Endothelial cell (in vitro differentiated cells): ENCODE measurements at places on chromosomes 2 and 18.

- H3K4me1 ChIP-seq: no peaks in the 10 kb centered on the region
- no peaks in the 10 kb centered on the region for H3K36me3 ChIP-seq
- no peak for DNase-seq
- H3K27me3 ChIP-seq: peaks cover 2% of the 10 kb centered on the region
Measured at GRCh38 chr18:73509460-73509859, 638.2 kb downstream of the FBXO15 start.

- no peaks in the 10 kb centered on the region for H3K4me1 ChIP-seq
- H3K27me3 ChIP-seq: peaks cover 4% of the 10 kb centered on the region
- H3K4me3 ChIP-seq: no peak overlapping the region
- DNase-seq: no peak
Measured at GRCh38 chr2:135175177-135175576, 123.1 kb downstream of the RAB3GAP1 start.

DNA sequence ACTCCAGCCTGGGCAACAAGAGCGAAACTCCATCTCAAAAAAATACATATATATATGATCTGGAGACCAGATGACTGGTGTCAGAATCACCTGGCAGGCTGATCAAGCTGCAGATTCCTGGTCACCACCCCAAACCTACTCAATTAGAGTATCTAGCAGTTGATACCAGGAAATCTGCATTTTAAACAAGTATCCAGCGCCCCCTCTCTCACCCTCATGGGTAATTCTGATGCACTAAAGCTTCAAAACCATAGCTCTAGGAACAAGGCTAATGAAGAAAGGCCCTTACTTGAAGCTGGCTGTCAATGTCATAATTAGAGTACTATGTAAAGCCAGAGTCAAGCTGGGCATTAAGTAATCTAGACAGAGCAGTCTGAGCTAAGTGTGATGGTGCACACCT lies 25.0 kb upstream of the PCBP1 start:
- no peak overlapping the region for H3K4me3 ChIP-seq
- peaks cover 36% of the 10 kb centered on the region for H3K36me3 ChIP-seq
- no peak overlapping the region for H3K27ac ChIP-seq
- no peak for DNase-seq

GRCh38 chr2:159091976-159092375 lies 123.5 kb downstream of the TANC1 start:
- peaks cover 13% of the 10 kb centered on the region for H3K27me3 ChIP-seq
- H3K27ac ChIP-seq: peak overlapping the region; percentile 67
- H3K4me1 ChIP-seq: peaks cover 80% of the 10 kb centered on the region
- no peak for DNase-seq
- H3K4me3 ChIP-seq: peak overlapping the region; percentile 1
- peaks cover 26% of the 10 kb centered on the region for H3K36me3 ChIP-seq

GRCh38 chr18:64201781-64202180 lies 52.9 kb upstream of the LINC00305 start:
- no peaks in the 10 kb centered on the region for H3K4me1 ChIP-seq
- DNase-seq: no peak
- H3K4me3 ChIP-seq: no peak overlapping the region
- H3K27me3 ChIP-seq: no peaks in the 10 kb centered on the region

DNA sequence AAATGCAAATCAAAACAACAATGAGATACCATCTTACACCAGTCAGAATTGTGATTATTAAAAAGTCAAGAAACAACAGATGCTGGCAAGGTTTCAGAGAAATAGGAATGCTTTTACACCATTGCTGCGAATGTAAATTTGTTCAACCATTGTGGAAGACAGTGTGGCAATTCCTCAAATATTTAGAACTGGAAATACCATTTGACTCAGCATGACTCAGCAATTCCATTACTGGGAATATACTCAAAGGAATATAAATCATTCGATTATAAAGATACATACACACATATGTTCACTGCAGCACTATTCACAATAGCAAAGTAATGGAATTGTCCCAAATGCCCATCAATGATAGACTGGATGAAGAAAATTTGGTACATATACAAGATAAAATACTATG lies 516.7 kb downstream of the ERBB4 start:
- no peaks in the 10 kb centered on the region for H3K4me1 ChIP-seq
- no peak for DNase-seq
- H3K27me3 ChIP-seq: no peaks in the 10 kb centered on the region
- H3K27ac ChIP-seq: no peak overlapping the region
- H3K36me3 ChIP-seq: no peaks in the 10 kb centered on the region
- no peak overlapping the region for H3K4me3 ChIP-seq

GRCh38 chr18:31255953-31256352 lies 62.0 kb upstream of the DSG1 start:
- peaks cover 13% of the 10 kb centered on the region for H3K4me1 ChIP-seq
- H3K27me3 ChIP-seq: no peaks in the 10 kb centered on the region

- no peaks in the 10 kb centered on the region for H3K4me1 ChIP-seq
- H3K36me3 ChIP-seq: no peaks in the 10 kb centered on the region
- H3K27ac ChIP-seq: no peak overlapping the region
- no peaks in the 10 kb centered on the region for H3K27me3 ChIP-seq
- H3K4me3 ChIP-seq: no peak overlapping the region
Measured at GRCh38 chr2:234051374-234052070, 1.0 kb downstream of the SPP2 start.

DNA sequence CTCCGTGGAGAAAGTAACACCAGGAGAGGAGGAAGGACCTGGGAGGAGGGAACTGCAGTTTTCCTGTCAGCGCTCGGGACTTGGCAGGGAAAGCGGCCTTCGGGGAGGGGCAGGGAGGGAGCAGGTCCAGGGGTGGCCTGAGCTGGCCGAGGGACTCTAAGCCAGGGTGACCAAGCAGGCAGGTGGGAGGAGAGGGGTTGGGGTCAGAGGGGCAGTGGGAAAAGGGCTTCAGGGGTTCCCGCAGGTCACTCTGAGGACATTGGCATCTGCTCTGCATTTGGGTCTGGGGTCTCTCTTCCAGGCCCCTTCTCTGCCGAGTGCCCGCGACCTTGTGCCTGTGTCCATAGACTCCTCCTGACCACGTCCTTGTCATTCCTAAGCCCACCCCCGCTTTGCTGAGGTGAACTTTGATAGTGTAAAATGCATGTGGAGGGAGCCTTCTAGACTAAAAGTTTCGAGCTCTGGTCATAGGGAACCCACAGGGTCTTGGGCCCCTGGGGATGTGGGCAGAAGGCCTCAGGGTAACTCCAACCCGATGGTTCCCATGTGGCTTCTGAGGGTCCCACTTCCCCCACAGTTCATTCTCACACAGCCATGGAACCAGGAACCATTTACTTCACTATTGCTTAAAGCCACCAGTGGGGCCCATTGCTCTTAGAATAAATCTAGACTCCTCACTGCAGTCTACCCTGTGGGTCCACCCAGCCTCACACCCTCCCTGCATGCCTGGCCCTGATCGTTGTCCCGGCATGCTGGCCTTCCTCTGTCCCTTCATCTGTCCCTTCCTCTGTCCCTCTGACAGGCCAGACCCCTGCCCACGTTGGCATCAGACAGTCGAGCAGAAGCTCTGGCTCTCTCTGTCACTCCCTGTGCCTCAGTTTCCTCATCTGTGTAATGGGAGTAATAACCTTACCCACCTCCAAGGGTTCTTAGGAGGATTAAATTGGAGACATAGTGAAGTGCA lies 229.2 kb downstream of the SEPTIN10 start:
- H3K4me1 ChIP-seq: peaks cover 47% of the 10 kb centered on the region
- DNase-seq: no peak
- H3K27me3 ChIP-seq: peaks cover 12% of the 10 kb centered on the region
- no peaks in the 10 kb centered on the region for H3K36me3 ChIP-seq
- no peak overlapping the region for H3K4me3 ChIP-seq
- H3K27ac ChIP-seq: no peak overlapping the region

DNA sequence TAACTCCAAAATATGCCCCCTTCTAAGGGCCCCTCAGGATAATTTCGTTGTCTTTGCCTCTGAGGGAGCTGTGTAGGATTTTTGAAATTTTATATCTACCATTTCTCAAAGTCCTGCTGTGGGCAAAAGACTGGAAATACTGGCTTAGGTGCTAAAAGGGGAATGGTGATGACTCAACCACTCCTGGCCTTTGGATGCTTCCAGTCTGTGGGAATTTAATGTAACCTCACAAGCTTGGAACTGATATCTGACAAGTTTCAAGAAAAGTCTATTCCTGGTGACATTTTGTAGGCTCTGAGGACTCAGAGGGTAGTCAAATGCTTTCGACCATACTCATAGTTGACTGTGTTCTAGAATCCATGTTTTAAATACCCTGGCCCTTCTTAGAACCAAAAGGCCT lies 3.4 kb upstream of the APCDD1 start:
- H3K4me3 ChIP-seq: no peak overlapping the region
- no peak overlapping the region for H3K27ac ChIP-seq
- no peak for DNase-seq
- H3K4me1 ChIP-seq: peaks cover 8% of the 10 kb centered on the region

DNA sequence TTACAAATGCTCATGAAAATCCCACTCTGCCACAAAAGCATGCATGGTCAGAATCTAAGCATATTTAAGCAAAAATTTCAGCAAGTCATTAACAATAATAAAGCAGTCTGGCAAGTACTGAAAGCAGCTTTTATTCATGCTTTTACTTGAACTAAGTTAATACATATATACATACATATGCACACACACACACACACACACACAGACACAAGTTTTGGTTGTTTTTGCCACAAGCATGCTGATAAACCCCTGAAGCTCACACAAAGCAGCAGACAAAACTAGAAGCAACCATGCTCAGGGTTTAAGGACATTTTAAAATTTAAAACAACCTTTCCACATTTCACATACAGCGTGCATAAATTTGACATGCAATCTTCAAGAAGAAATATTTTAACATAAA lies 819.1 kb upstream of the FSHR start:
- H3K27ac ChIP-seq: no peak overlapping the region
- no peak for DNase-seq
- H3K27me3 ChIP-seq: no peaks in the 10 kb centered on the region
- H3K36me3 ChIP-seq: no peaks in the 10 kb centered on the region
- H3K4me1 ChIP-seq: peaks cover 4% of the 10 kb centered on the region

DNA sequence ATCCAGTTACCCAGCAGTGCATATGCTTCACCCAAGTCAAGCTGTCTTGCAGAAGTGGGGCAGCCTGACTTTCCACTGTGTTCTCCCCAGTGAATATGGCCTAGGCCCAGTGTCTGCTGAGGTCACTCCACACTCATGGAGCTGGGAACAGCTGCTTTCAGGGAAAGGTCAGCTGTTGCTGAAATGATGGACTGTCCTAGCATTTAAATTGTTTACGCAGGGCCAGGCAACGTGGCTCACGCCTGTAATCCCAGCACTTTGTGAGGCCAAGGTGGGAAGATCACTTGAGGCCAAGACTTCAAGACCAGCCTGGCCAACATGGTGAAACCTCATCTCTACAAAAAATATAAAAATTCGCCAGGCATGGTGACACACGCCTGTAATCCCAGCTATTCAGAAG lies 86.5 kb downstream of the LIPG start:
- H3K4me3 ChIP-seq: no peak overlapping the region
- H3K27me3 ChIP-seq: no peaks in the 10 kb centered on the region
- H3K27ac ChIP-seq: no peak overlapping the region
- no peaks in the 10 kb centered on the region for H3K36me3 ChIP-seq
- DNase-seq: no peak

DNA sequence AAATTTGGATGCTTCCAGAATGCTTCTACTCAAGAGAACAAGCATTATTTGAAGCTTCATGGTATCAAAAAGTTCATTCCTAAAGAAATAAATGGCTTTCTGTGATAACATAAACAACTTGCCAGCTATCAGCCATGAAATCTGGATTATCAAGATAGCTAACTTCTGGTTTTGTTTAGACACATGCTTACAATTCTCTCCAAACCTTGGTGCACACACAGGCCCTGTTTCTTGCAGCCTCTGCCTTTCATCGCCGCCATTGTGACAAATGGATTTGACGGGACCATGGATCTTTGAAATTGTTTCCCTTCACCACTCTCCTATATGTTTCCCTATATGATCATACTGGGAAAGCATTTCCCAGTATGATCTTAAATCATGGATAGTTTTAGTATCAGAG lies 47.9 kb upstream of the CABLES1 start:
- H3K4me3 ChIP-seq: no peak overlapping the region
- DNase-seq: no peak
- H3K27me3 ChIP-seq: peaks cover 4% of the 10 kb centered on the region

DNA sequence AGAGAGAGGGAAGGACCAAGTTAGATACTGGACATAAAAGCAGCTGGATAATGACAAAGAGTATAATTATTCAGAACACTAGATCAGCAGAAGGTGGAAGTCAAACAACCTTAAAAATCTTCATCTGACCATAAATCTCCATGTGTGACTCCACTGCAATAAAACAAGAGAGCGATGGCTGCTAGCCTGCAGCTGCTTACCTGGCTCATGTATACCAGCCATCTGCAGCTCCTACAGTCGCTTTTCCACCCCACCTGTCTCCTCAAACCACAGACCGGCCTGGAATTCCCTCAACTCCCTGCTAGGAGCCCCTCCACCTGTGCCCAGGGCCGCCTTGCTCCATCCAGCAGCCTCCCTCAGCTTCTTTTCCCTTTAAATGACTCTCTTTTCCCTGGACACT lies 64.5 kb downstream of the SLC4A5 start:
- H3K4me3 ChIP-seq: no peak overlapping the region
- no peaks in the 10 kb centered on the region for H3K36me3 ChIP-seq
- H3K27ac ChIP-seq: no peak overlapping the region
- DNase-seq: no peak

GRCh38 chr2:8118940-8119781 lies 562.7 kb upstream of the ID2 start:
- no peak overlapping the region for H3K27ac ChIP-seq
- H3K36me3 ChIP-seq: no peaks in the 10 kb centered on the region
- peaks cover 27% of the 10 kb centered on the region for H3K4me1 ChIP-seq
- H3K27me3 ChIP-seq: no peaks in the 10 kb centered on the region
- DNase-seq: no peak
- H3K4me3 ChIP-seq: no peak overlapping the region

- no peak overlapping the region for H3K27ac ChIP-seq
- H3K4me3 ChIP-seq: peak overlapping the region; percentile 69
- H3K4me1 ChIP-seq: peaks cover 14% of the 10 kb centered on the region
- DNase-seq: no peak
- peaks cover 10% of the 10 kb centered on the region for H3K27me3 ChIP-seq
Measured at GRCh38 chr18:48805826-48806535, 144.8 kb downstream of the SMAD7 start.
